Hair follicle dermal papilla cell (primary cell): ENCODE measurements at places on chromosomes 16 and 17. TPM values are rescaled to one million over a fixed set of nuclear protein-coding genes. Genes with fewer than 3 reads are reported as not detected.

Gene ACD
- total RNA-seq = 12.9 and 16.9 TPM in 2 replicates

Gene RTN4RL1
- 0.85 and 1.6 TPM in 2 replicates for total RNA-seq

Gene TOX3
- total RNA-seq = not detected in 2 replicates

Gene OR1F1
- total RNA-seq = not detected in 2 replicates

Gene MT1E
- 16.6 and 18.0 TPM in 2 replicates for total RNA-seq

Gene LDHD
- 4.5 and 6.4 TPM in 2 replicates for total RNA-seq

Gene IRX3
- total RNA-seq = 7.0 and 8.9 TPM in 2 replicates

Gene KRT33A
- total RNA-seq = not detected in 2 replicates

Gene ZSCAN10
- total RNA-seq = not detected in 2 replicates

Gene PYDC1
- not detected in 2 replicates for total RNA-seq

Gene GPR139
- total RNA-seq = not detected in 2 replicates

Gene HCRT
- not detected in 2 replicates for total RNA-seq
